ENCODE measurements at places on chromosomes 5 and 9.

- DNase-seq = no peak
Observed at GRCh38 chr5:11684607-11685006, 219.6 kb downstream of the CTNND2 start.

DNA sequence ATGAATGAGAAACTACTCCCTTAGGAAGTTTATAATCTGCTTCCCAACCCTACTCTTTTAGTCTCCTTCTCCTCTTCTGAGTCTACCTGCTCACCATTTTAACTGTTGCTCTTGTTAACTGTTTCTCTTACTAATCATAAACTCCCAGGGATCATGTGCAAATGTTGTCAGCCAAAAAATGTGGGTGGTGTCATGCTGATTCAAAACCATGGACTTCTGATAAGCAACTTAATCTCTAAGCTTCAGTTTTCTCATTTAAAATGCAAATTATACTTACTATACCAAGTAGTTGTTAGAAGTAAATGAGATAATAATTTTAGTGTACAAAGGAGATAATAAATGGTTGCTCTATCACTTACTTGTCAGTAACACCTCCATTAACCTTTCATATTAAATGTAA, 45.9 kb upstream of the TLX3 start:
- DNase-seq = no peak

- no peak for DNase-seq
Observed at GRCh38 chr9:21174671-21175070, 8.2 kb upstream of the IFNA21 start.

DNA sequence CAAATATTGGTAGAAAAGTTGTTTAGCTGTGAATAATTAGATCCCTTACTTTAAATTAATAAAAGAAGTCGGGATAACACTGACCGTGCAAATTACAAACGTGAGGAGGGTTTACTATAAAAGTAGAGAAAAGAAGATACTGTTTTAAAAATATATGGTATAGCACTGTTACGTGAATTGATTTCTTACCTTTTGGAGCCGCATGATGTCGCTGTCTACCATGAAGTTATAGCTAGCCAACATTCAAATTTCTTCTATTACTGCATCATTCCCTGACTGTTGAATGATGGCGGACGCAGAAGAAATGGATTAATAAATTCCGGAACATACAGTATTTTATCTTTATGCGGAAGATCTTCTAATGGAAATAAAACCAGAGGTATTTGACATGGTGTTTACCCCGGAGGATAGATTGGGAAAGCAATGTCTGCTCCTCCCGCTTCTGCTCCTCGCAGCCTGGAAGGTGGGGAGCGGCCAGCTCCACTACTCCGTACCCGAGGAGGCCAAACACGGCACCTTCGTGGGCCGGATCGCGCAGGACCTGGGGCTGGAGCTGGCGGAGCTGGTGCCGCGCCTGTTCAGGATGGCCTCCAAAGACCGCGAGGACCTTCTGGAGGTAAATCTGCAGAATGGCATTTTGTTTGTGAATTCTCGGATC, at the start of gene PCDHA6:
Gene PCDHA6 (plus strand): TSS at position 257 of the 658 bp plus-strand sequence. CDS start 132 bp downstream, at position 389.
- DNase-seq = no peak

DNA sequence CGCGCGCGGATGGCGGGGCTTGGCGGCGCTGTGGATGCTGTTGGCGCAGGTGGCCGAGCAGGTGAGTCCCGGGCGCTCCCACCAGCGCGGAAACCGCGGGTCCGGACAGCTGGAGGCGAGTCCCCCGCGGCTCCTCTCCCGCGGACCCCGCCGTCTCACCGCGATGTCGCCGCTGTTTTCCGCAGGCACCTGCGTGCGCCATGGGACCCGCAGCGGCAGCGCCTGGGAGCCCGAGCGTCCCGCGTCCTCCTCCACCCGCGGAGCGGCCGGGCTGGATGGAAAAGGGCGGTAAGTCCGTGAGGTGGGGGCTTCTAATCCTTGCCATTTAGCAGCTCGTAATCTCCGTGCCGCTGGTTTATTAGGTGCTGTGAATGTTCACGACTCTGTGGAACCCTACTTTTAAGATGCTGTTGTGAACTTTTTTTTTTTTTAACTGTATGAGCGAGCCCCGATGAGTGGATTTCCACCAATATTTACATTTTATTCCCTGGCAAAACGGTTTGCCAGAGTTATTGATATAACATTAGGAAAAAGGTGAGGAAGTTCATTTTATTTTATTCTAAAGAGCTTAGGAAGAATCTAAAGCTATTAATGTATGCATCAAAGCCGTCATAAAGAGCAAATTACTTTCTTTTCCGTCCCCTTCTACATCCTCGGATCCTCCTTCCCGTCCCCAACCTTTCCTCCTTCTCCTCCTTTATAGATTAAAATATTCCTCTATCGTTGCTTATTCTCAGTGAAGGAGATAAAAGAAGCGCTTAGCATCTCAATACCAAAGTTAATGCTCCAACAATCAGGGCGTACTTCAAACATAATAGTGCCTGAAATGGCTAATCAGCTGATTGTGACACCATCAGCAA, 579 bp downstream of the ADAMTS16 start:
- DNase-seq = no peak

DNA sequence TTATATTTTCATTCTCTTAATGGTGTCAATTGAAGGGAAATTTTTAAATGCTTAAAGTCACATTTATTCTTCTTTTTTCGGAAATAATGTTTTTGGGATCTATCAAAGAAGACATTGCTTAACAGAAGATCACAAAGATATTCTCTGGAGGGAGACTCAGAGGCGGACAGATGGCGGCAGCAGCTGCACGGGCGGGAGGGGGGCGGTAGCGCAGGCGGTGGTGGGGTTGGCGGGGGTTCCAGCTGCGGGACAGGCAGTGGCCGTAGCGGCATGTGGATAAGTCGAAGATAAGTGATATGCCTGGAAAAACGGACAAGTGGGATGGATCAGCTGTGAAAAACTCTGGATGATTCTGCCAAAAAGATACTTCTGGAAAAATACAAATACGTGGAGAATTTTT, 31.6 kb upstream of the ZDHHC11B start:
- no peak for DNase-seq

DNA sequence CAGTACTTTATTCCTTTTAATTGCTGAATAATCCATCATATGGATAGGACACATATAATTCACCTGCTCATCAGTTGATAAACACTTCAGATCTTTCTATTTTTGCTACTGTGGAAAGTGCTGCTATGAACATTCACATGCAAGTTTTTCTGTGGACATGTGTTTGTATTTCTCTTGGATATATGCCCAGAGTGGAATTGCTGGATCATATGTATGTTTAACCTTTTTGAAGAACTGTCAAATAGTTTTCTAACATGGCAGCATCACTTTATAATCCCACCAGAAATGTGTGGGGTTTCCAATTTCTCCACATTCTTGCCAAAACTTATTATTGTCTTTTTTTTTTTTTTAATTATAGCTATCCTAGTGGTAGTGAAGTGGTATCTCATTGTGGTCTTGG, 15.1 kb downstream of the CARTPT start:
- DNase-seq = no peak

- no peak for DNase-seq
Observed at GRCh38 chr5:179187681-179188575, 127.8 kb downstream of the ZNF354C start.

DNA sequence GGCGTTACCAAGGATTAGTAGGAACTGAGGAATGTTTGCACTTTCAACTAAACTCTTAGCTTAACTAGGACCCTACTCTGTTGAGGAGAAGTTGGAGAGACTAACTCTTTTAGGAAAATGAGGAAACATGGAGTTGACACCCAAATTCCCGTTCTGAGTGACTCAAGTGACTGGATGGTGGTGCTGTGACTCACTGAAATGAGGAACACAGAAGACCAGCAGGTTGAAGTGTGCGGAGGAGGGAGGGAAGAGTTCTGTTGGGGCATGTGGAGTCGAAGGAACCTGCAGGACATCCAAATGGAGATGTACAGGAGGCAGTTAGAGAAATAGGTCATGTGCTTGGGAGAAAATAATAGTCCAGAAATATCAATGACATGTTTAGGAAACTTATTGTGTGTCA, 8.2 kb downstream of the HEXB start:
- no peak for DNase-seq

DNA sequence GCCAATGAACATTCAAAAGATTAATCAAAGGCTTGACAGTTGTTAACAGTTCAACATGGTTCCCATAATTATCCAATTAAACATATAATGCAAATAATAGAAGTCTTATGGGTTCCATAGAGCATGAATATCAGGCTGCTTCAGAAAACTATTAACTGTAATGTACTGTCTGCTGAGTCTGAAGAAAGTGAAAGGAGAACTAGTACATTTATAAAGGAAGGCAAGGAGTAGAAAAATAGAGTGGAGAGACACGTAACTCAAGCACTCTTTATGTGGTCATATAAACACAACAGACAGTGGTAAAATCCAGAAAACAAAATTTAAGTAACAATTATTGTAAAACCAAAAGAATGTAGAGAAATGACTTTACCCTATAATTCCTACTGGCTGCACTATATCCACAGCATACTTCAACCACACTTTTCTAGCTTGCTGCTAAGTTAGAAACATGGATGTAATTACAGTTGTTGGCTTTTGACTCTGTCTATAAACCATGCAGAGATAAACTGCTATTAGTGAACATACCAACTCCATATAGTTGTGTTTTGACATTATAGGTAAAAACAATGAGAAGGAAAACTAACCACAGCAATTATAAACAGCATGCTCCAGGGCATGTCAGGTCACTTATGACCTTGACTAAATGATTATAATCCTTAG, 32.7 kb downstream of the NFIB start:
- no peak for DNase-seq

- DNase-seq = no peak
Observed at GRCh38 chr5:9466697-9467096, 79.2 kb downstream of the SEMA5A start.

DNA sequence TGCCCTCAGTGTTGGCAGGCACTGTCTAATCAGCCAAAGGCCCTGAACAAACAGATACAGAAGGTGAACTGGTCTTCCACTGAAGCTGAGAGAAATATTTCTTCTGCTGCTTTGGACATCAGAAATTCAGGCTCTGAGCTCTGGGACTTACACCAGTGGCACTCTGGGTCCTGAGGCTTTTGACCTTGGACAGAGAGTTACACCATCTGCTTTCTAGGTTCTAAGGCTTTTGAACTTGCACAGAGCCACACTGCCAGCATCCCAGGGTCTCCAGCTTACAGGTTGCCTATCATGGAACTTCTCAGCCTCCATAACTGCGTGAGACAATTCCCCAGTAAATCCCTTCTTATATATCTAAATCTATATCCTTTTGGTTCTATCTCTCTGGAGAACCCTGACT, 326.7 kb downstream of the MLLT3 start:
- no peak for DNase-seq

GRCh38 chr5:76383126-76383832, 19.8 kb upstream of the IQGAP2 start:
- no peak for DNase-seq

GRCh38 chr5:9781890-9782289, 151.7 kb upstream of the TAS2R1 start:
- no peak for DNase-seq

- no peak for DNase-seq
Observed at GRCh38 chr9:101791533-101791932, 53.1 kb upstream of the GRIN3A start.

DNA sequence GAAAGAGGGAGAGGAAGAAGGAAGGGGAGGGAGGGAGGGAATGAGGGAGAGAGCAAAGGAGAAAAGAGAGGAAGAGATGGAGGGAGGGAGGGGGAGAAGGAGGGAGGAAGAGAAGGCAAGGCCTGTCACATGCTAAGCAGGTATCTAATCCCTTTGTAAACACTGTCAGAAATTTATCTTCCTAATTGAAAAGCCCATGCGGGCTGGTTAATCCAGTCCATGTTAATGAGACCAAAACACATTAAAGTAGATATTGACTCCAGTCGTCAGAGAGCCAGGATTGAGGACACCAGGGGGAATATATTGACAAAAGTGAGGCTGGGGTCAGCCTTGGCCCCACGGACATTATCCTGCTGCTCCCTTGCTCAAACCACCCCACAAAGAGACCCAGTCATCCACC, 37.4 kb upstream of the ALDH1B1 start:
- DNase-seq = no peak

DNA sequence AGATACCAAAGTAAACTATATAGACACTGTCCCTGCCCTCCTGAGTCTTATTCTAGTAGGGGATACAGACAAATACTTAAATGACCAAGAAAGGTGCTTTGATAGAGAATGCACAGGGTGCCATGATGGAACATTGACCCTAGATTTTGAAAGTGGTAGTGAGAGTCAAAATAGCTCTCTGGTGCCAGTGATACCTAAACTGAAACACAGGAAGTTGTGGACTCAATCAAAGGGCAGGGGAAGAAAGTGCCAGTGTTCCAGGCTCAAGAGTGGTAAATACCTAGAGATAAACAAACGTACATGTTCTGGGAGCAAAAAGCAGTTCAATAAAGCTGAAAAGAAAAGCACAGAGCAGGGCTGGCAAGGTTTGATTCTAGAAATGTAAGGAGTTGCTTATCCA, 267.6 kb downstream of the ISL1 start:
- no peak for DNase-seq

DNA sequence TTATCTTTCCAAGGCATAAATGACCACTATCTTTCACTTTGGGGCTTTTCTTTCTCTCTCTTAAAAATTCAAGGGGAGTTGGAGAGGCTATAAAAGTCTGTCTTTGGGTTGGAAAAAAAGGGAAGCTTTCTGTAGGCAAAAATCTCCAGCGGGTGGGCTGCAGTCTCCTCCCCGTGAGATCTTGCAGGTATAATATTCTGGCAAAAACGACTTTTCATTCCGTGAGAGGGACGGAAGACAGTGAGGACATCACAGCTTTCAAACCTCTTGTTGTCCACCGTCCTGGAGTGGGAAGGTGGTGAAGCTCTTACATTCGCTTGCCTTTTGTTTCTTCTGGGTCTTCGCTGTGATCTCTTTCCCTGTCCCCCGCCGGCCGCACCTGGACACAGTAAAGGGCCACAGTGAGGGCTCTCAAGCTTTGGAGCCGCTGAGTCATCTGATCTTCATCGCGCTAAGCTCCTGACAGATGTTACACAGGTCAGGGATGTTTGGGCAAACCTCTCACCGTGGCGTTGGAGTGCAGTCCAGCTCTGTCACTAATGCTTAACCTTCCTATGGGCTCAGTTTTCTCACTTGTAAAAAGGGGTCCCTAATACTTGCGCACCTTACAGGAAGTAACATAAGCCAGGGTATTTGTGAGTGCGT, 61.9 kb upstream of the MEGF10 start:
- no peak for DNase-seq

GRCh38 chr5:126486332-126486731, 63.1 kb downstream of the GRAMD2B start:
- no peak for DNase-seq

DNA sequence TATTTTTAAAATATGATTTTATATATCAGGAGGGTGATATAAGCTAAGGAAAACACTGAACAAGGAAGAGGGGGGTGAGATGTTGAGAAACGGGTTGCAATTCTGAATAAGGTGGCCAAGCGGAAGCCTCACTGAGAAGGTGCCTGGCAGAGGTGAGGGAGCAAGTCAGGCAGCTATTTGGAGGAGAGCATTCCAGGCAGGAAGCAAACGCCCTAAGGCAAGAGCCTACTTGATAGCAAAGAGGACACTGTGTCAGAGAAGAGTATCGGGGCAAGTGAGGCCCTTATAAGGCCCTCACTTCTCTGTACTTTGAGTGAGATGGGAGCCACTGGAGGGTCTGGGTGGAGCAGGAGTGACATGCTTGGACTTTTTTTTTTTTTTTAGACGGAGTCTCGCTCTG, 8.0 kb upstream of the CTNNA1 start:
- no peak for DNase-seq
